ENCODE measurements at places on chromosomes 1 and 21.

GRCh38 chr1:222547944-222548671, at the start of gene HHIPL2:
HHIPL2 (minus strand) TSS chr1:222548104; CDS start chr1:222548044, 60 bp downstream.
- no peak for DNase-seq

DNA sequence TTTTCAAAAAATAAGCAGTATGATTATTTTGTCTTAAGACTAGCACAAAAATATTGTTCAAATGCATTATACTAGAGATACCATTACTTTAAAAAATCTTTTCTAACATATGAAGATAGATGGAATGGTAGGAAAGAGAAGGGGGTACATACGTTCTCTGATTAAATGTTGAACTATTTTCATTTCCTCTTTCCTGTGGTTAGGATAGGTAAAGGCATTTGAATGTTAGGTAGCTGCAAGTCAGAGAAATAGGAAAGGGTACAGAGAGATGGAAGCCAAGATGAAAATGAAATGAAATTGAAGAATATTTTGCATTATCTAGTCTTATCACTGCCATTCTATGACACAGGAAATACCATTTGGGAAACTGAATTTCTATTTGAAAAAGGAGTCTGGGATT, 28.3 kb downstream of the TLCD4 start:
- DNase-seq, result no peak

DNA sequence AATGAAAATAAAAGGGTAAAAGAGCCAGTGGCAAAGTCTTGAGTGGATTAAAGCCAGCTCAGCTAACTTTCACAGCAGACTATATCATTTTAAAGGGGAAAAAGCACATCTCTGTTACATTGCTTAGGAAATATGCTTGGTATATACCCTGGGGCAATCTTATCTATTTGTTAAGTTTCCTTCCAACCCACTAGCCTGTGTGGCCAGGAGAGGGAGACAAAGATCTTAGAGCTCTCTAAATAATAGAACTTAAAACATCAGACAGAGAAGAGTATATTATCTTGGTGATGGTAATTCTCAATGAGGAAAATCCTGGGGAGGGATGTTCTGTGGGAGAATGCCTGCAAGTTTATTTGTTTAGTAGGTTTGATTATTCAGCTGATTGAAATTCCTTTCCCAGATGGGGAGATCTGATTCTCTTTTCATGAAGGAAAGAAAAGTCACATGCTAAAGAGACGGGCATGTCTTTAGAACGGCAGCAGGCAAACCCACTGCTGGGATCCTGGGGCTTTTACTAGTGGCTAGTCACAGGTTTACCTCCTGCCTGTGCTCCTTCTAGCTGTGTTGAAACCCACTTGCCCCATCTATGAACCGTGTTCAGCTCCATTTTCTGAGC, 3.6 kb downstream of the KCNE2 start:
- peak; percentile 63 for DNase-seq

DNA sequence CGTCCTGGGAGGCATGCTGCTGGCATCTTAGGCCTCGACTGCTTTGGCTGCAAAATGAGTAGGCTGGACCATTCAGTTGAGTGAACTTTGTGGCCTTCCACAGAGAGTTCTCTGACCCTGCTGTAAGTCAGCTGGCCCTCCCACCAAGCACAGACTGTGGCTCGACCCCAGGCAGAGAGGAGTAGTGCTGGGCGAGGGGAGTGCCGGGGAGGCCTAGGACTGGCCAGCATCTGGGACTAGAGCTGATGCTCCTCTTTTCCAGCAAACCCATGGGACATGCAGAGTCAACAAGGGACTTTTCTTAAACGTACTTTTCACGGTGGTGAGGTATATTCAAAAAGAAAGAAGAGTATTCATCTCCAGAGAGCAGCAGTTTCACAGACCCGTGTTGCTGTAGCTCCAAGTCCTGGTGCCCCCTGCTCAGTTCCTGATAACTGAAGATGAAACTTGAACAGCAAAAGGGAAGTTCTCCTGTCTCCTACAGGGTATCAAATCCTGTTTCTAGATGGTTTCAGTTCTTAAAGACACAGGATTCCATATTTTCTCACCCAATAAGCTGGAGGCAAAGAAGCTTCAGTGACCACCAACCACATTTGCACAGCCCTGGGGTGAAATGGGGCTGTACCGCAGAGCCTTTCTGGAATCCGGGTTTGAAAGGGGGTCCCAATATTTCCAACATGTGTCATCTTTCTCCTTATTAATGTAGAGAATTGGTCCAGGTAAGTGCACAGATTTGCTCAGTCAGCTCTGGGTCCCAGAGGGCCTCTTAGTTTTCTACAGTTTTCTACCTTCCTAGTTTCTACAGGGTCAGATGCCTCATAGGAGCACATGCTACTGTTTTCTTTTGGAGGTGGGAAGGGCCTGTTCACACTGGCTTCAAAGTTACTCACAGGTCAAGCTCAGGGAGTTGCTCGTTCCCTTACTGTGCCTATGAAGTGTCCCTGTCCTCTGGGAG, 20.9 kb downstream of the BATF3 start:
- no peak for DNase-seq

DNA sequence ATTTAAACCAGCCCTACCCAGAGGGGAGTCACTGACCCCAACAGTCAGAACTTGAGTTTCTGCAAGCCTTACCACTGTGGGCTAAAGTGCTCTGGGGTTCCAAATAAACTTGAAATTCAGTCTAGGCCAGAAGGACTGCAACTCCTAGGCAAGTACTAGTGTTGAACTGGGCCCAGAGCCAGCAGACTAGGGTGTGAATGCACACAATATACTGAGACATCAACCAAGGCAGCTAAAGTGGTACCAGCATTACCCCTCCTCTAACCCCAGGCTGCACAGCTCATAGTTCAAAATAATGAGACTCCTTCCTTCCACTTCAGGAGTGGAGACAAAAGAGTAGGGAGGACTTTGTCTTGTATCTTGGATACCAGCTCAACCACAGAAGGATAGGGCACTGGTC, 18.9 kb upstream of the IL20 start:
- DNase-seq, result no peak

- peak; percentile 61 for DNase-seq
Observed at GRCh38 chr1:217048104-217048707, 325.0 kb upstream of the ESRRG start.

DNA sequence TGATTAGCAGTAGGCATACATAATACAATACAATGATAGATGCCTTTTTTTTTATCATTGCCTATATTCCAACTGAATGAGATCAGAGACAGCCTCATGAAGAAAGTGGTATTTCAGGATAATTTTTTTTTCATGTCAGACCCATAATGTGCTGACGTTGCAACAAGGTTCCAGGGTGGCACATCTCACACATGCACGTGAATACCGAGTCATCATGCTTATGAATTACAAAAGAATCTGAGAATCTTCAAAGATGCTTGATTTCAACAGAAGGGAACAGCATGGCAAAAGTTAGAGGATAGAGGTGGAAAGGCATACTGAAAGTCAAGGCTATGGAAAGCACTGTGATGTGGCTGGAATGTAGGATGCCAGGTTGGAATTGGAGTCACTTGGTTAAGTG, 5.0 kb upstream of the RNF11 start:
- no peak for DNase-seq

Data from BE2C (cell line).